ENCODE measurements at places on chromosomes 3 and 15. TPM values are rescaled to one million over a fixed set of nuclear protein-coding genes. Genes with fewer than 3 reads are reported as not detected.

SLC6A1 gene
- not detected for total RNA-seq

GRCh38 chr3:143896486-143896885 lies 48.2 kb upstream of the SLC9A9 start:
- H3K4me1 ChIP-seq, result no peaks in the 10 kb centered on the region
- DNase-seq, result no peak
- H3K27ac ChIP-seq, result no peak overlapping the region

DNA sequence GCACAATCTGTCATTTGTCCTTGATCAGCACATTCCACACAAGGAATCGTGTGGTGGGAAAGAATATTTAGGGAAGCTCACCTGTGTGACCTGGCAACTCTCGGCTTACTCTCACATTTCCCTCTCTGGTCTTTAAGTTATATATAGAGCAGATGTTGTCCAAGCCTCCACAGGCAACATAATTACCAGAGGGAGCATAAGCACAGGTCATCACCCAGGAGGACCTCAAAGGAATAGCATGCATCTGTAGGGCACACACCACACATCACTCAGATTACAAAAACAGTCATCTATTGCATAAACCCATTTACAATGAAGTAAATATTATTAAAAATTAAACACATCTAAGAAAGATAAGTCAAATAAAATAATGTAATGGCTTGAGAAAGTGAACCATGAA lies 36.5 kb downstream of the GNB4 start:
- H3K4me3 ChIP-seq, result no peak overlapping the region
- no peaks in the 10 kb centered on the region for H3K36me3 ChIP-seq
- no peak for DNase-seq

FAM81A gene
- 0.53 TPM for total RNA-seq

DNA sequence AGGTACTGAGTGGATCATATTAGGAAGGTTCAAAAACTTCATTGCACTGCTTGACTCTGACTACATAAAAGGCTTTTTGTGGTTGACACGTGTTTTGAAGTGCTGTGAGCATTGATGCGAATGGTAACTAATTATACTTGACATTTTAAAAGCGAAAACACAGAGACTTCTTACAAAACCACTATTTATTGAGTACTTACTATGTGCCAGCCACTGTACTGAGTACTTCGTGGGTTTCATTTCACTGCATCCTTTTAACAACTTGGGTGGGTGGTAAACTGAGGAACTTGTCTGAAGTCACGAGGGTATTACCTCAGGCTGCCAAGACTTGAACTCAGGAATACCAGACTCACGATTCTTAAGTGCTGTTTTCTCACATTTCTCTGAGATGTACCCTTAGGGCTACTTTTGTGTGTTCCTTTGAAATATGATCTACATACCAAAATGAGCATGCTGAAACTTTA lies 45.3 kb upstream of the PPP4R2 start:
- no peak for DNase-seq
- no peaks in the 10 kb centered on the region for H3K4me1 ChIP-seq
- no peak overlapping the region for H3K4me3 ChIP-seq
- H3K27me3 ChIP-seq, result no peaks in the 10 kb centered on the region

DNA sequence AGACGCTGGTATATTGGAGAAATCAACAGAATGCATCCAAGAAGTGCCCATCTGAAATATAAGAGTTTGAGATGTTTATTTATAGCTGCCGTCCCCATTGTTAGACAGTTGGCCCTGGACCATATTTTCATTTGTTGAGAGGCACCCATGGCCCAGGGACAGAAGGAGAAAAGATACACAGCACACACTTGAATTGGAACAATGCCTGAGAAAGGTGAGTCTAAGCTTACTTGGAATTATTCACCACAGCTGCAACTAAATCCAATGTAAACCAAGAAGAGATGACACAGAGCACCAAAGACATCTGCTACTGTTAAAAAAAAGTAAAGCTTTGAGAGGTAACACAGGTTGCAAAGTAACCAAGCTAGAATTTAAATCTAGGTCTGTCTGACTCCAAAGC lies 525.5 kb upstream of the NAALADL2 start:
- no peak overlapping the region for H3K4me3 ChIP-seq
- DNase-seq, result no peak
- H3K27me3 ChIP-seq, result no peaks in the 10 kb centered on the region

DNA sequence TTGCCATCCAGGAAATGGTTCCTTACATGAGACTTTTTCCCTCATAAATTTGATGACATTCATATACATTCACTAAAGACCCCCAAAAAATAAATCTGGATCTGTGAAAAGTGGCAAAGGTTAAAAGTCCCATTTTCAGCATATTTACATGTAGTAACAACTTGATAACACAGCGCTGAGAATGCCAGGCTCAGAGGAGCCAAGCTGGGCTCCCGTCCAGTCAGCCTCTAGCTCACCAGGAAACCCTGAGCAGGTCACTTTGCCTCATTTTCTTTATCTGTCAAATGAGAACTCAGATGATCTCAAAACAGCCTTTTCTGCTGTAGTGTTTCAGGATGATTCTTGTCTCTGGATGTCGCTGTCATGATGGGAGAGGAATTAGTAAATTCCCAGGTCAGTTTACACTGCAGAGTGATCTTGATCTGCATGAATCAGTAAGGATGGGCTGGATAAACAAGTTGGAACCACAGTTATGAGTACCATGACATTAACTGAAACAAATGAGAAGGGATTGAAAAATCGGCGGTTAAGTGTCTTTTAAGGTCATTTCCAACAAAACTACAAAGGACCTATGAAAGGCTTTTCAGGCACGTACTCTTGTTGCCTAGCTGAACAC lies 82.8 kb downstream of the PPARG start:
- H3K4me3 ChIP-seq, result no peak overlapping the region
- peaks cover 10% of the 10 kb centered on the region for H3K4me1 ChIP-seq
- H3K27ac ChIP-seq, result no peak overlapping the region
- H3K36me3 ChIP-seq, result no peaks in the 10 kb centered on the region
- no peaks in the 10 kb centered on the region for H3K27me3 ChIP-seq

DNA sequence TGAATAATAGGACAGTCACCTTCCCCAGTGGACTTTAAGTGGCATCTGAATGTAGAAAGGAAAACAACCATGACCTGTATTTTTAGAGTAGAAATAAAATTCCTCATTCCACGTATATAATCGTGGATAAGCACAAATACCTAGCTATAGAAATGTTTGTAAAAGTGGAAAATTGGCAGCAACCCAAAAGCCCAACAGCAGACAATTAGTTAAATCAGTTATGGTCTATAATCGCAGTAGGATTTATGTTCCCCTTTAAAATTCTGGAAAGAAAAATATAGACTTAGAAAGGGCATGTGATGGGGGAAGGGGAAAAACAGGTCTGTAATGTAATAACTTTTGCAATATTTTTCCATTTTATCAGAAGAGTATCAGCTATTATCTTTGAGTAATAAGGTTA lies 241.9 kb upstream of the ST8SIA2 start:
- H3K36me3 ChIP-seq, result no peaks in the 10 kb centered on the region
- no peaks in the 10 kb centered on the region for H3K27me3 ChIP-seq
- no peaks in the 10 kb centered on the region for H3K4me1 ChIP-seq
- no peak overlapping the region for H3K4me3 ChIP-seq
- no peak overlapping the region for H3K27ac ChIP-seq
- DNase-seq, result no peak

GRCh38 chr3:175778994-175779393 lies 919.9 kb downstream of the NAALADL2 start:
- DNase-seq, result no peak
- no peaks in the 10 kb centered on the region for H3K4me1 ChIP-seq
- no peak overlapping the region for H3K27ac ChIP-seq
- H3K27me3 ChIP-seq, result no peaks in the 10 kb centered on the region

- H3K27me3 ChIP-seq, result no peaks in the 10 kb centered on the region
- no peak overlapping the region for H3K27ac ChIP-seq
- no peak for DNase-seq
- no peaks in the 10 kb centered on the region for H3K36me3 ChIP-seq
- H3K4me1 ChIP-seq, result peaks cover 5% of the 10 kb centered on the region
- no peak overlapping the region for H3K4me3 ChIP-seq
Observed at GRCh38 chr15:85419161-85419560, 38.8 kb downstream of the AKAP13 start.

GRCh38 chr15:72912121-72912520 lies 128.6 kb upstream of the ADPGK start:
- H3K27me3 ChIP-seq, result no peaks in the 10 kb centered on the region
- no peak overlapping the region for H3K27ac ChIP-seq
- H3K4me1 ChIP-seq, result no peaks in the 10 kb centered on the region
- no peak for DNase-seq
- H3K4me3 ChIP-seq, result no peak overlapping the region
- no peaks in the 10 kb centered on the region for H3K36me3 ChIP-seq

DNA sequence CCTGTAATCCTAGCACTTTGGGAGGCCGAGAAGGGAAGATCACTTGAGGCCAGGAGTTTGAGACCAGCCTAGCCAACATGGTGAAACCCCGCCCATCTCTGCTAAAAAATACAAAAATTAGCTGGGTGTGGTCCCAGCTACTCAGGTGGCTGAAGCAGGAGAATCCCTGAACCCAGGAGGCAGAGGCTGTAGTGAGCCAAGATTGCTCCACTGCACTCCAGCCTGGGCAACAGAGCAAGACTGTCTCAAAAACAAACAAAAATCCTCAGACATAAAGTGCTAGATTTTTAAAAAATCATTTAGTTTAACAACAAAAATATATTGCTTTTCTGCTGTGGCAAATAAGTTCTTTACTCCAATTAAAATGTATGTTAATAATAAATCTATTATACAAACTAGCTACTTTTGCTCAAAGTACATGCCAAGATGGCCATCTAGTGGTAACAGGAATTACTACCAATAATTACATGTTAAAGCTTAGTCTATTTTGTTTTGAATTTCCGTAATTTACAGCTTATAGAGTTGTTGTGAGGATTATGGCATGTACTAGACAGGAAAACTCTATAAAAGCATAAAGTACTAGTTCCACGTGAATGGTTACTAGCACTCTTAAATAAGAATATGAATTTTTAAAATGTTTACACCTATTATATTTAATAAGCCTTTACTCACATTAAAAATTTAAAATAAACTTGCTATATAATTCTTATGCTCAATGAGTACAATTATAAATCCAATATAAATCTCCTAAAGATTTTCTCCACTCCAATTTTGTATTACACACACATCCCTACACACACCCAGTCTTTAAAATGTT lies 39.0 kb downstream of the GABPB1 start:
- H3K27me3 ChIP-seq, result no peaks in the 10 kb centered on the region
- H3K4me1 ChIP-seq, result no peaks in the 10 kb centered on the region
- no peak overlapping the region for H3K27ac ChIP-seq
- no peaks in the 10 kb centered on the region for H3K36me3 ChIP-seq
- DNase-seq, result no peak

SI gene
- 33.8 TPM for total RNA-seq

- H3K4me3 ChIP-seq, result no peak overlapping the region
- peaks cover 54% of the 10 kb centered on the region for H3K36me3 ChIP-seq
- peaks cover 9% of the 10 kb centered on the region for H3K4me1 ChIP-seq
- no peaks in the 10 kb centered on the region for H3K27me3 ChIP-seq
- no peak for DNase-seq
Observed at GRCh38 chr3:47436180-47436579, 39.6 kb downstream of the SCAP start.

DNA sequence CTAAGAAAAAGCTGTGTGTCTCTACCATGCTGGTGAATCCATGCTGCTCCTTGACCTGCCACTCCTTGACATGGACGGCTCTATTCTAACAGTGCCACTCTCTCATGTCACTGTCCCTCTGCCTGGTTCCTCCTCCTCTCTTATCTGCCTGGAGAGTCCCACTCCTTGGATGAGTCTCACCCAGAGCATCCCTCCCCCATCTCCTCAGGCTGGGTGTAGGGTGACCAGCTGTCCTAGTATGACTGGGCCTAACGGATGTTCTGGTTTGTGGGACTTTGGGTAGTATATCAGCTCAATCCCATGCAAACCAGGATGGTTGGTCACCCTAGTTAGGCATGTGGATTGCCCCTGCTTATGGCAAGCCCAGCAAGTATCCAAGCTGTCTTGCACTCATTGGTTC lies 54.3 kb downstream of the LIPC start:
- H3K4me3 ChIP-seq, result no peak overlapping the region
- no peaks in the 10 kb centered on the region for H3K4me1 ChIP-seq
- H3K36me3 ChIP-seq, result no peaks in the 10 kb centered on the region
- no peak overlapping the region for H3K27ac ChIP-seq

DNA sequence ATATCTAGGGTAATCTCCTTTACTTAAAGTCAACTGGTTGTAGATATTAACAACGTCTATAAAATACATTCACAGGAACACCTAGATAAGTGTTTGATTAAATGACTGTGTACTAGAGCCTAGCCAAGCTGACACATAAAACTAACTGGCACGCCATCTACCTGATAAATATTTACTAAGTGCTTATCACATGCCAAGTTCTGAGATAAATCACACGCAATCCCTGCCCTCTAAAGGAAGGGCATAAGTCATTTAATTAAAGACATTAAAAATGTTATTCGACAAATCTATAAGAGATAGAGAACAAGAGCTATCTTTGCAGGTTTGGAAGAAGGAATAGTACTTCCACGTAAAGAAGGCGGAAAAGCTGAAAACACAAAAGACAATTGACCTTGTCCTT lies 11.1 kb upstream of the MB21D2 start:
- no peak overlapping the region for H3K4me3 ChIP-seq
- H3K36me3 ChIP-seq, result no peaks in the 10 kb centered on the region
- H3K27me3 ChIP-seq, result no peaks in the 10 kb centered on the region
- no peak overlapping the region for H3K27ac ChIP-seq

DNA sequence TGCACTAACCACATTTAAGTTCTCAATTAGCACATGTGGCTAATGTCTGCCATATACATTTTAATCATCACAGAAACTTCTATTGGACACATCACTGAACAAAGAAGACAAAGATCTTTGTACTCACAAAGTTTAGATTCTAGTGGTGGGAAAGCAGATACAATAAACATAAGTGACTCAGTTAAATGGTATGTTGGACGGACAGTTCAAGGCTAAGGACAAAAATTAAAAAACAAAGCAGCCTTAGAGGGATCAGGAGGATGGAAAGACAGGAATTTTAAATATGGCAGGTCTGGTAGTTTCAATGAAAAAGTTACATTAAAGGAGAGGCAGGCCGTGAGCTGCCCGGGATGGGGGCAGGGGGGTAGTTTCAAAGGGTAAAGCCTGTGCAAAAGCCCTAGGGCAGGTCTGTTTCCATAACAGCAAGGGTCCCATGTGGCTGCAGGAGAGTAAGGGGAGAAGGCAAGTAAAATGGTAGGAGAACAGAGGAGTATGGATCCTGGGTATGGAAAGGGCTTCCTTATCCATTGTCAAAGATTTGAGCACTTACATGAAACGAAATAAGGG lies 220.7 kb downstream of the FHIT start:
- no peaks in the 10 kb centered on the region for H3K4me1 ChIP-seq
- no peaks in the 10 kb centered on the region for H3K27me3 ChIP-seq
- H3K27ac ChIP-seq, result no peak overlapping the region
- H3K36me3 ChIP-seq, result no peaks in the 10 kb centered on the region
- H3K4me3 ChIP-seq, result no peak overlapping the region

DNA sequence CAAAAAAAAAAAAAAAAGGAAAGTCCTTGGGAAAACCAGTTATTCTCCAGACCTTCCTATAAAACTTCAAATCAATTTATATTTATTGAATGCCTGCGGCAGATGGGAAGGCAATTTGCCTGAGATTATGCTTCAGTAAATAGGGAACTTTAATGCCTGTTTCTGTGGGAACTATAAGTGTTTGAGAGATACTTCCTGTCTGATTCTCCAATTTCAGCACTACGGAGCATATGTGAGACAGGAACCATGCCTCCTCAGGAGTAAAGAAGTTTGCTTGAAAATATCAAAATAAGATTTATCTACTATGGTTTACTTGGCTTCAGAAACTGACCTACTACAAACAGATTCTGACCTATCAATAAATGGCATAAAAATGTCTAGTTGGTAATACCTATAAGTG lies 135.5 kb downstream of the CBLB start:
- no peak for DNase-seq
- H3K27me3 ChIP-seq, result no peaks in the 10 kb centered on the region
- H3K36me3 ChIP-seq, result no peaks in the 10 kb centered on the region
- no peak overlapping the region for H3K4me3 ChIP-seq
